GM23338 (cell line): ENCODE measurements at places on chromosomes 11 and 22. TPM values are rescaled to one million over a fixed set of nuclear protein-coding genes. Genes with fewer than 3 reads are reported as not detected.

DNA sequence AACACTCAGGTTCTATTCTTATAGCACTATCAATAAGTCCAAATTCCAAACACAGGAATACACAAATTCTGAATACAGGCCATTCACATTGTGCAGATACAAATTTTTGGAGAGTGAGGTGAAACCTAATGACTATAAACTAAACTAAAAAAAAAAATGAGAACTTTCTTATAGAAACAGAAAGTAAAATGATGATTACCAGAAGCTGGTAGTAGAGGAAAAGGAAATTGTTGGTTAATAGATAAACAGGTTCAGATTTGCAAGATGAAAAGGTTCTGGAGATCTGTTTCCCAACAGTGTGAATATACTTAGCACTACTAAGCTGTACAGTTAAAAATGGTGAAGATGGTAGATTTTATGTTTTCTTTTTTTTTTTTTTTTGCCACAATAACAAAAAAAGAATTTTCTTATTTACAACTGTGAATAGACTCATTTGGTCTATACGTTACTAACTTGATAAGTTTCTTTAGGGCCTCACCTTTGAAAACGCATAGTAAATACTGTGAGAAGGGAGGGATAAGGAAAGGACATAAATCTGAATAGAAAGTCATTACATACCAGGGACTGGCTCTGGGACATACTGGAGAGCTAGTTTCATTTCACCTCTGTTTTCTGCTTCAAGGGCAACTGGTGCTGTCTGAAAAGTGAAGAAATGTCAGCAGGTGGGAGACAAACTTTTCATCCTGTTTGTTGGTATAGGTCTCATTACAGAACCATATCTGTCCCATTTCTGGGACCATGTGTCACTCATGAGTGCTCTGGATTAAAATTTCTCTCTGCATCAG, 14.2 kb upstream of the CCDC89 start:
- H3K27ac ChIP-seq: no peak overlapping the region
- DNase-seq: no peak
- H3K36me3 ChIP-seq: no peaks in the 10 kb centered on the region
- no peaks in the 10 kb centered on the region for H3K27me3 ChIP-seq
- no peaks in the 10 kb centered on the region for H3K4me1 ChIP-seq
- no peak overlapping the region for H3K4me3 ChIP-seq

- H3K36me3 ChIP-seq: no peaks in the 10 kb centered on the region
- no peaks in the 10 kb centered on the region for H3K27me3 ChIP-seq
- no peak for DNase-seq
- peak overlapping the region; percentile 99; the same call in 1 of the 2 replicates for H3K27ac ChIP-seq
- H3K4me3 ChIP-seq: no peak overlapping the region
These were observed 24.9 kb upstream of the CBX7 start for GRCh38 chr22:39177456-39177775.

The UPK2 gene
- not detected in 2 replicates for total RNA-seq

DNA sequence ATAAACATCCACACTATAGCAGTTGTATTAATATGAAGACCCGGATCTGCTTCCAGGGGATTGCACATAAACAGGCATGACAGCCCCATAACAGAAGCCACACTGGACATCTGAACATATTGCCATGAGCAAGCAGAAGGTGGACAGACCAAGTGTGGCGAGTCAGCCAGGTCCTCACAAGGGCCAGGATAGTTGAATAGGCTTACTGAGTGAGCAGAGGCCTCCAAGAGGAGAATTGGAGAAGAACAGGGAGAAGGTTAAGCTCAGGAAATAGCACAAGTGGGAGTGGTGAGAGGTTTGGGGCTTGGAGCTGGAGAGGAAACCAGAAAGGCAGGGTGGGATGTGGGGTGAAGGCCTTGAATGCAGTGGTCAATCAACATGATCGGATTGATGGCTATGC, 10.8 kb downstream of the SLC35C1 start:
- H3K4me1 ChIP-seq: peaks cover 10% of the 10 kb centered on the region
- peak; percentile 62 for DNase-seq
- no peak overlapping the region for H3K4me3 ChIP-seq

The ART1 gene
- total RNA-seq: not detected in 2 replicates

The KCNQ1OT1 gene
- total RNA-seq: 2.8 and 4.2 TPM in 2 replicates
